Stimulated activated CD4-positive, alpha-beta T cell treated with anti-CD3 and anti-CD28 coated beads, Interleukin-1b, Interleukin-23, amount 100 ng/mL, for 24 hours (primary cell): ENCODE measurements at places on chromosomes 2 and 18.

DNA sequence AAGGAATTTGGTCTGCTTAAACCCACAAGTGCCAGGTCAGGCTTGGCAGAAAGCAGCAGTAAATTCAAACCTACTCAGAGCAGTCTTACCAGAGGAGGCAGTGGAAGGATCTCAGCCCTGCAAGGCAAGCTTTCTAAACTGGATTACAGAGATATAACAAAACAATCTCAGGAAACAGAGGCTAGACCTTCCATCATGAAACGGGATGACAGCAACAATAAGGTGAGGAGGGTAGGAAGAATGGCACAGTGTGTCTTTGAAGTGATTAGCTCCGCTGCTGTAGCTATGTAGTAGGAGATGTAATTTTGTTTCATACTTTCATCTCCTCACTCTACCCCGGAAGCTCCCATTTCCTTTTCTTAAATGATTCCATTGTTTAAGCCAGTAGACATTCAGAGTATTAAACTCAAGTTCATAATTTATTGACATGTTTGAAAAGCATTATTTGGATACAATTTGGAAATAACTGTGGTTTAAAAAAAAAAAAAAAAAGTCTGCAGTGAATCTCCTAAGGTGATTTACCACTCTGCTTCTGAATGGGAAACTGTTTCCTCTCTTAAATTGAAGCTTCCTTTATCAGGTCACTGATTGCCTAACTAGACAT lies 29.4 kb upstream of the DYSF start:
- no peak for DNase-seq

GRCh38 chr2:60215386-60215901 lies 338.0 kb downstream of the BCL11A start:
- no peak for DNase-seq

DNA sequence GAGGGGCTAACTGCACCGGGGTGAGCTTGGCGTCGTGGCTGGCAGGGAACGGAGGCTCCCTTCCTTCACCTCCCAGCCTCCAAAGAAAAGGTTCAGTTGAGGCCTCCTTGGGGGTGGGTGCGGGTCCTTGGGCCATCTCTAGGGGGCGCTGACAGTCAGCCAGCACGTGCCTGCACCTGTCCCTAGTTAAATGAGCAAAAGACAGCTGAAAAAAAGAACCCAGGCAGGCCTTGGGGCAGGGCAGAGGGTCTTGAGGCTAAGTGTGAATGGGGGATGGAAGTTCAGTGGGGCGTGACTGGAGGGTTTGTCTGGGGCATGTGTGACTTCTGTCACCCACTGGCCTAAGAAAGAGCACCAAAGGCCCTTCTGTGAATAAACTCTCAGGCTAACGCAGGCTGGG lies 56.4 kb downstream of the ZFP36L2 start:
- peak; percentile 41 for DNase-seq

GRCh38 chr18:34959211-34959829 lies 81.9 kb upstream of the MAPRE2 start:
- DNase-seq = no peak

- DNase-seq = no peak
Measured at GRCh38 chr2:6564326-6564725, 301.4 kb downstream of the CMPK2 start.

GRCh38 chr2:68512326-68512725 lies 44.9 kb downstream of the APLF start:
- DNase-seq = no peak

DNA sequence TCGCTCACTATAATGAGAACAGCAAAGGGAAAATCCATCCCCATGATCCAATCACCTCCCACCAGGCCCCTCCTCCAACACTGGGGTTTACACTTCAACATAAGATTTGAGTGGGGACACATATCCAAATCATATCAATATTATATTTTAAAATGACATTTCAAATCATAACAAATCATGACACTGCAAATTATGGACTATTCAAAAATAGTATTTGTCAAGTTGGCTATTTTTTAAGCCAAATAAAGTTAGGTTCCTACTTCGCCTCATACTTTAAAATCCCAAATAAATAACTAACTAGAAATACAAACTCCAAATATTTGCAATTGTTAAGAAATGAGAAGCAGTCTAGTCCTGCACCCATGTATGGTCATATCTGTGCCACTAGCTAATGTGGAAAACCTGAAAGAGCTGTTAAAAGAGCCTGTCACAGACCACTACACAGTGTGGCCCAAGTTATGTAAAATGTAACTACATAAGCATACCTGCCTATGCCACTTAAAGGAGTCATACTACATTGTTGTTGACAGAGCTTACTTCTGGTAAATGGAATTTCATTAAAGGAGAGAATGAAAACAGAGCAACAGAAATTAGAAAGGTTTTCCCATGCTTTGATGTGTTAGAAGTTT lies 334.7 kb upstream of the GULP1 start:
- no peak for DNase-seq

- no peak for DNase-seq
Measured at GRCh38 chr2:238900511-238900910, 52.6 kb downstream of the TWIST2 start.

GRCh38 chr18:3027370-3027891 lies 14.5 kb upstream of the LPIN2 start:
- DNase-seq = no peak

DNA sequence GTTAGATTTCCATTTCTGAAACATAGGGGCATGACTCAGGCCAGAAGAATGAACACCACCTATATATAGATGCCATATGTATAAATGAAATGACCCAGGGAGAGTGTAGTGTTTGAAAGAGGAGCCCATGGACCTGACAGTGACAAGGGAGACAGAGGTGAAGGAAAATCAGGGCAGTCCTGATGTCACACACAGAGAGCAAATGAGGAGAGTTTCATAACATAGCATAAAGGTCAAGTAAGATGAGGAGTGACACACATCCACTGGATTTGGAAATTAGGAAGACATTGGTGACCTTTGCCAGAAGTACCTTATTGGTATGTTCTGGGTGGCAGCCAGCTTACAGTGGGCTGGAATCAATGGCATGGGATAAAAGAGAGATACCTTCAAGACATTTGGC lies 276.7 kb downstream of the ZNF385B start:
- no peak for DNase-seq

- no peak for DNase-seq
Measured at GRCh38 chr2:33317369-33318007, 159.0 kb upstream of the RASGRP3 start.

DNA sequence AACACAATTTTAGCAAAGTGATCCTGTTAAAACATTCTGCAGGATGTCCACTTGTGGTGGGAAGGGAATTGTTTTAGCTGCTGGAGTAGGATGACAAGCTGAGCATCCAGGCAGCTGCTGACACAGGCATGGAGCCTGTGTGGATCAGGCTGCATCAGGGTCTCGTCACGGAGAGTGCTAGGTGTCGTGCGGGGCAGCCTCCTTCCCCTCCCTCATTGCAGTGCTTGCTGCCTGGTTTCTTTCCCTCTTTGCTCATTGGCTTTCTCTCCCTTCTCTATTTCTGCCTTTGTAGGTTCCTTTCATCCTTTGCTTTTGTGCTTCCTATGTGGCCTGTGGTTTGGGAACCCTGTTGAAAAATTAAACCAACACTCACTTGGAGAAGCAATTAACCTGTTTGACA lies 172.9 kb downstream of the TPGS2 start:
- no peak for DNase-seq

GRCh38 chr2:54724560-54725342 lies 1.3 kb downstream of the EML6 start:
- no peak for DNase-seq

- DNase-seq = no peak
Measured at GRCh38 chr2:134465228-134466105, 211.6 kb downstream of the MGAT5 start.

GRCh38 chr2:209840434-209840833 lies 68.8 kb downstream of the UNC80 start:
- DNase-seq = no peak

DNA sequence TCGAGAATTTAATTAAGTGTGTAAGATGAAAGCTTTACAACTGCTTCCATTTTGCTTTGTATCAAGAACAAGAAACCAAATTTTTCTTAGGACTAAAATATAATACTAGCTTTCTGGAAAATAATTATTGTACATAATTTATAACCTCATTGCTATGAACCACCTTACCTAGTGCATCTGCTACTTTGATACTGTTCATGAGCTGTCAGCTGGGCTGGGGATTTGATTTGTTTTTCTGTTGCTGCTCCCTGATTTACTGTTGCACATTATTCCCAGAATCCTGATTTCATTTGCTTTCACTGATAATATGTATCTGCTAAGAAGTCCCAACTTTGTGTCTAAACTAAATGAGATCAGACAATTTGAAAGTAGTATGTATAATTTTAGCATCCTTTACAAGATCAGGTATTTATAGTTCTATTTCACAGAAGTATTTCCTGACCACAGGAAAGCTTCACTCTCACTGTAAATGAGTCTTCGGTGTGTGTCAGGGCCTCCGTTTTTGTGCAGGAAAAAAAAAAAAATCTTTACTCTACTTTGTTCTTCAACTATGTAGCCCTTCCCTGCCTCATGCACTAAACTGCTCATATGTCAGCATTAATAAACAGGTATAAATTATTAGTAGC lies 105.6 kb upstream of the CCDC150 start:
- DNase-seq = no peak

- no peak for DNase-seq
Measured at GRCh38 chr2:4499316-4500030, 796.1 kb downstream of the DCDC2C start.

- no peak for DNase-seq
Measured at GRCh38 chr2:218015586-218016521, 13.1 kb upstream of the TNS1 start.

DNA sequence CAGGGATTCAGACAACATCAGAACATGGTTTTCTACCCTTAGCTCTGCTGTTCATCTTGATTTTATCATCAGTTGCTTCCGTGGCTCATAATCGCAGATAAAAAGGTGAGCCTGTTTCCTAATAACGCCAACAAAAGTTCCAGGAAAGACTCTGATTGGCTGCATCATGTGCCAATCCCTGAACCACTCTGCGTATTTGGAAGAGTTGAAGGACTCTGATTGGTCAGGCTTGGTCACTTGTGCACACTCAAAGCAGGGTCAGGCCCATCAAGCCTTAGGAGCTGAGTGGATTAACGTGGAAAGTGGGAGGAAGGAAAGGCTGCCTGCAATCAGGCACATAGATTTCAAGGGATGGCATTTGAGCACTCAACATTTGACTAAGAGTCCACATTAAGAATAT lies 11.4 kb downstream of the TXNDC2 start:
- DNase-seq = no peak

- DNase-seq = no peak
Measured at GRCh38 chr18:73043211-73043610, 175.4 kb upstream of the NETO1 start.

DNA sequence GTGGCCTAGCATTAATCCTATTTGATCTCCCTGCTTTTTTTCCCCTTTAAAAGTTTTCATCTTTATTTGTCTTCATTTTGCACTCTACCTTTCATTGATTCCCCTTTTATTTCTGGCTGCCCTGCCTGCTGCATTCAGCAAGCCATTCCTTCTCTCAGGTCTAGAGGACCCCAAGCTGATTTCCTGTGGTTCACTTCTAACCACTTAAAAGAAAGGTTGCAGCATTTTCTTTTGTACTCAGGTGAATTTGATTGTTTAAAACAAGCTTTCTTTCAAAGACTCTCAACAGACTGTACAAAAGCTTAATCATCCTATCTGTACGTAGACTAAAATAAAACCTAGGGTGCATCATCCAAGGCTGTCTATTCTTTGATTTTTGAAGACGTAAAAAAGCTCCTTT lies 160.3 kb downstream of the CSRNP3 start:
- DNase-seq = no peak
